ENCODE measurements at places on chromosomes 6 and 20.

DNA sequence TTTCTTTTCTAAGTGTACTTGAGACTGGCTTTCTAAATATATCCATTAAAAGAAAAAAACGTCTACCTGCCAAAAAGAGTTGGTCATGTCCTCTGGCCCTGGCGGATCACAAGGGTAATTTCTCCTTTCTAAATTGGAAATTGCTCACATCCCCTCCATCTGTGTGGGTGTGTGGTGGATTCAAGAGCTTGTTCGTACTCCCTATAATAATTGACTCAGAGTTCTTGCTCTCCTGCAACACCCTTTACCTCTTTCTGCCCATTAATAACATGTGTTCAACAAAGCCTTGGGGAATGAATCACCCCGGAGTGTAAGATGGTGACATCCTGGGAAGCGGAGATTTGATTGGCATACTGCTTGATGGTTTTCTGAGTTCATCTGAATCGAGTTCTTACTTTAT lies 263.8 kb downstream of the ALDH8A1 start:
- DNase-seq, result peak; percentile 57

GRCh38 chr6:81485395-81485794 lies 267.1 kb downstream of the TENT5A start:
- DNase-seq, result no peak

DNA sequence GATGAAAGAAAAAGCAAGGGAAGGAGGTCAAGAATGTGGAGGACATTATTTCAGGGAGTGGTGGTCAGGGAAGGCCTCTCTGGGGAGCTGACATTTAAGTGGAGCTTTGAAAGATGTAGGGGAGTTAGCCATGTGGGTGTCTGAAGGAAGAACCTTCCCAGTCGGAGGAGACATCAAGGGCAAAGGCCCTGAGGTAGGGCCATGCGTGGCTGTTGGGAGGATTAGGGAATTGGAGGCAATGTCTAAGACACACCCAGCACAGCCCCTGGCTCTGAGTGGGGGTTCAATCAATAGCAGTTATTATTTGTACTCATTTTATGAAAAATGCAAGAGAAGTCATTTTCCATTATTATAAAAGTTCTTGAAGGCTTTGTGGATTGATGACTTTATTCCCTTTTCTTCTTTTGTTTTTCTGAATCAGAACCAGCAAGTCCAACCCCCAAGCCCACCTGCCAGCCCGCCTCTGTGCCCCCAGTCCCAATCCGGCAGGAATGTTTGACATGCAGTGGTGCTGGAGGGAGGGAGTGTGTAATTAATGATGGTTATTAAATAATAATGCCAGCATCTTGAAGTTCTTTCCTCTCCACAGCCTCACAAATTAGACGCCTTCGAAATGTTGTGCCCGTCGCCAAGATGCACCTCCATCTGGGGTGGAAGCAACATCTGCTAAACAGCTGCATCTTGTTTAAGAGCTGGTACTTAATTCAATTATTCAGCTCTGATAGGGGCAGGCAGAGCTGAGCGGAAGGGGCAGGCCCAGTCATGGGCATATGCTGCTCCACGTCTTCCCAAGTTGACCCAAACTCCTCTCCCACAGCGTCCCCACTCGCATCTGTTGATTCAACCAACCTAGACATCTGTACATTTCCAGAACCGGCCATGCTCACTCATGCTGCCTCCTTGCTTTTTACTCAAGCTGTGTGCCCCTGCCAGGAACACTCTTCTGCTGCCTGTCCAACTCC lies 81.3 kb upstream of the SIRPA start:
- DNase-seq, result no peak

DNA sequence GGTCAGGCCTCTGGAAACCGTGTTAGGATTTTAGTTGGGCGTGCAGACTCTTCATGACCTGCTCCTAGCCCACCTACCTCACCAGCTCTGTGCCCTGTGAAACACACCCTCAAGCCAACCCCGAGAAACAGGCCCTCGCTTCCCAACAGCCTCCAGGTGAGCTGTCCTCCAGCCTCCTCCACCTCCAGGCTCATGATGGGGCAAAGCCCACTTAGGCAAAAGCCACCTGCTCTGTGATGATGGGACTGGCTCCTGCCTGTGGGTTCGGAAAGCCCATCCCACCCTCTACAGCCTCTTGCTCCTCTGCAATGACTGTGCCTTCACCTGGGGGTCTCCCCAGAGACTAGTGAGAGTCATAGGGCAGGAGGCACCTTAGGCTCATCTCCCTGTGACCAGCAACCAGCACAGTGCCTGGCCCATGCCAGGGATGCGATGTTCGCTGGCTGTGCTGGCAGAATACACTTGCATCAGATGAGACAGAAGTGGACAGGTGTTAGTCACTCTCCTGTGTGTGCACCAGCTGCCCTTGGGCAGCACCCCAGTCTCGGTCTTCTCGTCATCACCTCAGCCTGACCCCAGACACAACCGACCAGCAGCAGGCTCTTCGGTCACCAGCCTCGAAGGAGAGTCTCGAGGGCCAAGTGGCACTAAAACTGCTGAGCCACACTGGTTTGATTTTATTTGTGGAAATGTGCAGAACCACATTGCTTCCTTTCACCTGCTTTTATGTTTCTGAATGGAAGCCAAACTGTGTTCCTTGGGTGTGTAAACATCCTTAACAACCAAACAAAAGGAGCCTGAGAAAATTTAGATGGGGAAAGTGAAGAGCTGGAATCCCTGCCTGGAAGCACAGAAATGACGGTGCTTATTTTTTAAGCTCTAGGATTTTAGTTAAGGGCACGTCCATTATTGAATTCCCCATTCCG lies 10.7 kb downstream of the PXDC1 start:
- no peak for DNase-seq

GRCh38 chr6:152979116-152979515 lies 3.7 kb downstream of the FBXO5 start:
- no peak for DNase-seq

DNA sequence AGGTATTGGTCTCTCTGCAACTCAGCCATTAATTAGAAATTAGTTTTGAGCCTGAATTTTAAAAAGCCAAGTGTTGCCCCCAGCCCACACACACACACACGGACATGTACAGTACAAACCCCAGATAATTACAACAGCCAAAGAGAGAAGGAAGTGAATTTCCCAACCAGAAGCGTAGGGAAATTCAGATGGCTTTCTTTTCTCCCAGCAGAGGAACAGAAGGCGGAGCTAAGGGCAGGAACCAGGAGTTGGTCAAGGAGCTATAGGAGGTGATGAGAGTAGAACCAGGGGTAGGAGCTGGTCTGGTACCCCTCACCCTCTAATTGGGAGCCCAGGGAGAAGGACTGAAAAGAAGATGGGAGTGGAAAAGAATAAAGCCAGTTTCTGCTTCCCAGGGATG lies 3.9 kb upstream of the ZBTB9 start:
- no peak for DNase-seq

- no peak for DNase-seq
Observed at GRCh38 chr6:36627801-36628246, 33.7 kb downstream of the SRSF3 start.

DNA sequence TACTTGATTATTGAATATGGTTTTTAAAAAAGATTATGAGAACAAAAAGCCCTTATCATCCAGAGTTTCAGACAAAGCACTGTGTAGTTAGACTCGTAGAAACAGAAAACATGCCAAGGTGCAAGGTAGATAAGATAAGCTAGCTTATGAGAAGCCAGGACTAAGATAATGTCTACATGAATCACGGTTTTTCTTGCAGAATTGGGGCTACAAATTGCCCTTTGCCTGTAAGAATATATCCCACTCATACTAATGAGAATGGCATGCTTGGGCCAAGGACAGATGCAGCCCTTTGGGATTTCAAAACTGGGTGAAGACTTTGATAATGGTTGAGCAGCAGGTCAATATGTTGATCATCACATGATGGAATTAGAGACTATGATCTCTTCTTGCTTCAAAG lies 165.3 kb upstream of the PREP start:
- no peak for DNase-seq

DNA sequence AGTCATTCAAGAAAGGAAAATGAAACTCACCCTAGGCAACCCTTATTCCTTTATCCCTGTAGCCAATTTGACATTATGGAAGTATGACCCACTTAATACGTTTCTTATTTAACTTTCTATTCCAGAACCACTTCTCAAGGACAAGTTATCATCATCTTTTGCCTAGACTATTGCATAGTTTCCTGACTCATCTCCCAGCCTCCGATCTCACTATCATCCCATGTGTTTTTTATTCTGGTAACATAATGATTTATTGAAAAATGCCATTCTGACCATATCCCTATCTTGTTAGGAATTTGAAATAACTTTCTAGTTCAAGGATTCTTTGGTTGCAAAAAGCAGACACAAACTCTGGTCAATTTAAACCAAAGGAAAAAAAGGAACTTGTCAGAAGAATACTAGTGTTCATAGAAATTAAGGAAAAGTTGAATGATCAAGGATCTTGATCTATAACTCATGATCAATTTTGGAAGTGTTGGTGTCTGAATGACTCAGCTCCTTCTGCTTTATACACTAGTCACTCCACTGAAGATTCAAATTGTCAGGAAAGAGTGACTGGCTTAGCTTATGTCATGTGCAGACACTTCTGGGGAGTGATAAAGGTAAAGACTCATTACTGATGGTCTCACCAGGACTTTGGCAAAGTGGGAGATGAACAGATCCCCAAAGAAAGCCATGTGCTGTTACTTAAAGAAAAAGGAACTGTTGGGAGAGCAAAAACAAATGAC lies 8.5 kb upstream of the TINAG start:
- no peak for DNase-seq

DNA sequence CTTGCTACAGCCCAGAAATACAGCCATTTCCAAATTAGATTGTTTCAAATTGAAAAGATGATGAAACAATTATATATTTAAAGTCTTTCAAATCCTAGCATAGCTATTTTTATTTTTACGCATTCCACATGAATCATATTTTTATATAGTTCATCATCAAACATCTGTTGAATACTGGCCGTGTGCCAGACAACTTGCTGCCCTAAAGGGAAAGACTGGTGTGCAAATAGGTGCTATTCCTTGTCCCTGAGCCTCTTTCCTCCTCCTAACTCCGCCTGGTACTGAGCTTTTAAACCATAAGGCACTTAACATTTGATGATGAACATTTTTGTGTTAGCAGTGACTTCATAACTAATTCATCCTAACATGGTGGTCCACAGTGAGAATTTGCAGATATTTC lies 18.7 kb upstream of the PLCG1 start:
- no peak for DNase-seq

Data from epithelial cell of prostate (primary cell).